ENCODE measurements at places on chromosomes 4 and X. TPM values are rescaled to one million over a fixed set of nuclear protein-coding genes. Genes with fewer than 3 reads are reported as not detected.

DNA sequence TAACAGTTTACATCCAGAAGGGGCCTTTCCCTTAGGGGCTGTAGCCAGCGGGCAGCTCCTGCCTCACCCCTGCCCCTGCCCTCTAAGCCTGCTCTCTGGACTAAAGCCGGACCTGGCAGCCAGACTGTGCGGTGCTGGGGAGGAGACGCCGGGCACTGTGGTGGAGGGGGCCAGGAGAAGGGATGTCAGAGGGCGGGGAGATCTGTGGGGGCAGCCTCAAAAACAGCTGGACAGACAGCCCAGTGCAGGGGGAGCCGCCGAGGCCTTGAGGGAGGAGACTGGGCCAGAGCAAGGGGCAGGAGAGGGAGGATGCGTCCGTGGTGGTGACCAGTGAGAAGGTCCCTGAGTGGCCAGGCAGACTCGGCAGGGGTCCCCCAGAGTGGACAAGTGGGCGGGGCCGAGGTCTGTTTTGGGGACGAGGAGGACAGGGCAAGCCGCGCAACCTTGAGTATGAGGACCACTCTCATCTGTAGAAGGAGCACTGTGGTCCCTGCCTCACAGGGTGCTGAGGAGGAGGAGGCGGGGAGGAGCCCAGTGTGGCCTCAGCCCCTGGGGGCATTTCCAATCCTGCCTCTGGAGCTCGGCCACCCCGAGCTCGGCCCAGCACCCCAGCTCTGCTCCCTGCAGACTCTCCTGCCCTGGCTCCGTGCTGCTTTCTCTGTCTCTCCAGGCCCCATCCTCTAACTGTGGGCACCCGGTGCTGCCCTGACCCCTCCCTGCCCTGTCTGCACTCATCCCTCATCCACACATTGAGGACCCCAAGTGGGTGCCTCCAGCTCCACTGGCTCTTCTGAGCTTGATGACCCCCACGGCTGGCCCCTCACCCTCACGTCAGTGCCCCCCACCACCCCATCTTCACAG, 59.2 kb upstream of the NKX1-1 start:
- DNase-seq: no peak

The CRLF2 gene
- not detected for total RNA-seq

GRCh38 chrX:94401426-94401825, 727.4 kb downstream of the FAM133A start:
- DNase-seq: no peak

DNA sequence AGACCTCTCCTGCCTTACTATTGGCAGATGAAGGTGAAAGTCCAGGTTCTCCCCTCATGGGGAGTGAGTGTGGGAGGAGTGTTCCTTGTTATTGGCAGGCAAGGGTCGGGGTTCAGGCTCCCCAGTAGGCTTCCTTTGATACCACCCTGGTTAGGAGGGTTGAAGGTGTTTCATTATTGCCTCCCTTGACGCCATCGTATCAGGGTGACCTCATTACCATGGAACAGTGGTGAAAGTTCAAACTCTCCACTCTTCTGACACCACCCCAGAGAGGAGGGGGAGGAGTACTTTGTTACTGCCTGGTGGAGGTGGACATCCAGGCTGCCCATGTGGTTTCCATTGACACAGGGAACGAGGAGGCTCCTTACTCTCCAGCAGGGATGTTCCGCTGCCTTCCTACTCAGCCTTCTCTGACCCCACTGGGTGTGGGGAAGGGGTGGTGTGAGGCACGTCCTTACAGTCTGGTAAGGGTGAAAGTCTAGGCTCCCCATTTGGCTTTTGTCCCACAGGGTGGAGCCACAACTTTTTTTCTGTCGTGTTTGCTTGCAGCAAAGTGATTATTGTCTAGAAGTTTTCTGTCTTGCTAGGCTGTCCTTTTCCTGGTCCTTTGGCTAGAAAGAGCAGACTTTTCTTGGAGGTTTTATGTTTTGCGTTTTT, 37.2 kb upstream of the USP9X start:
- DNase-seq: no peak

The GABRB1 gene
- total RNA-seq: 11.7 TPM

DNA sequence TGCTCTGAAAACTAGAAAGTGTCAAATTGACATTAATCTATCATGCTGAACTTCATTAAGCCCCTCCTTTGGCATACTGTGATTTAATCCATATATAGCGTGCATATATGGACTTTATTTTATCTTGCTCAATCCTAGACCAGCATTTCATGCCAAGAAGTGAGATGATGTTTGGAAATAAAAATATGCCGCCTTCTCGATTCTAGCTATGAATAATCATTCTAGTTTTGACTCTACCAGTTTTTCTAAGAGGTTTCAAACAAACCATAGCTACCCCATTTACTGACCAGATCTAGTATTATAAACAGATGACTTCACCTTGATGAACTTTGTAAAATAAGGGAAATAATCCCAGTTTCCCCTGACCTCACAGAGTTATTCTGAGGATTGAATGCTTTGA, 95.0 kb downstream of the ARX start:
- no peak for DNase-seq

- DNase-seq: no peak
Observed at GRCh38 chr4:52843958-52844357, 18.2 kb upstream of the RASL11B start.

GRCh38 chr4:140096483-140096861, 57.5 kb downstream of the MAML3 start:
- no peak for DNase-seq

DNA sequence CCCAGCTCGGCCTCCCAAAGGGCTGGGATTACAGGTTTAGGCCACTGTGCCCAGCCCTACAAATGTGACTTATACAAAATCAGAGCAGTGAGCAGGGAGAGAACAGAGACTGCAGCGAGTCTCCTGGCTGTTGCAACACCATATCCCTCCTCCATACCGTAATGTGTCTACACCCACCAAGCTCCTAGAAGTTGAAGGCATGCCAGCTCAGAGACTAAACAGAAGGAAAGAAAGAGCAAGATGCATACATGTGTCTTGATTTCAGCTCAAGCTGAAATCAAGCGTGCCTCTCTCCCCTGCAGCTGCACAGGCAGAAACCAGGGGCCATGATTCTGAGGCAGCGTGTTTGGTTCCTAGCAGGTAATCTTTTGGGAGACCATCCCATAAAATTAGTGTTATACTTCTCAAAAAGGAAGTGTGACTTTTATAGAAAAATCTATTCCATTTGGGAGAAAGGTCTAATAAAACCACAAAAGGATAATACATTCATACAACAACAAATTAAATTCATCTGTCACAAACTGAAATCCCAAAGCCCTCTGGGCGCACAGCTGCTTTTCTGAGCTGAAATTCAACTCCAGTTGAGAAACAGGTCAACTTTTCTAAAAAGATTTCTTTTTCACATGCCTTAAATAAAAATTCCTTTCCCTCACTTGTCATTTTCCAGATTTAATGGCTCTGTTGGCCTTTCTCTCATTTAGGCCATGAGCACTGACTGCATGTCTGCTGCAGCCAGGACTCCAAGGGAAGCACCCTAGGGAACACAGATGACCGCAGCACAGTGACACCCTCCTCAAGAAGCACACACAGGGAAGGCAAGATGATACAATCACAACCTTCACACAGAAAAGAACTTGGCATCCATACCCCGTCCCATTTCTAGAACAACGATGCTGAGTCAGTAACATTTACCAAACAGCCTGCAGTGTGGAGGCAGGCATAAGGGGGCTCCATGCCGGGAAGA, 34.4 kb downstream of the AFAP1 start:
- no peak for DNase-seq

Data from spinal cord (tissue), 10 donors.